ENCODE measurements at places on chromosomes 4 and X.

GRCh38 chrX:51420610-51421009, 75.8 kb downstream of the NUDT11 start:
- DNase-seq = peak; percentile 2

DNA sequence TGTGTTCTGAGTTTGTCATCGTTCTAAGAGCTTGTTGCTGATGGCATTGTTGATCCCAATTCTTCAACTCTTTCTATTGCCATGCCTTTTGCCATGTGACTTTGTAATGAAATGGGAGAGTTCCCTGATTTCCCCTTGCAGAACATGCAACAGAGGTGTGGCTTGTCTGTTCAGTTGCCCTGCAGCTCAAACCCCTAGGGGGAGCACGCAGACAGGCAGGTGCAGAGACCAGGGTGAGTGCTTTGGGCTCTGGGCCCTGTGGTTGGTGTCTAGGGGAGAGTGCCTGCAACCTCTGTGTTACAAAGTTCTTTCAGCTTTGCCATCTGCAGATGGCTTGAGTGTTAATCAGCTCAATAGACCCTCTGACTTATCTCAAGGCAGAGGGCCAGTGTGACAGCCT, 332.7 kb downstream of the MID1IP1 start:
- peak; percentile 6 for DNase-seq

- peak; percentile 7 for DNase-seq
These were observed 1.8 kb downstream of the UBQLN2 start for GRCh38 chrX:56564921-56565840.

DNA sequence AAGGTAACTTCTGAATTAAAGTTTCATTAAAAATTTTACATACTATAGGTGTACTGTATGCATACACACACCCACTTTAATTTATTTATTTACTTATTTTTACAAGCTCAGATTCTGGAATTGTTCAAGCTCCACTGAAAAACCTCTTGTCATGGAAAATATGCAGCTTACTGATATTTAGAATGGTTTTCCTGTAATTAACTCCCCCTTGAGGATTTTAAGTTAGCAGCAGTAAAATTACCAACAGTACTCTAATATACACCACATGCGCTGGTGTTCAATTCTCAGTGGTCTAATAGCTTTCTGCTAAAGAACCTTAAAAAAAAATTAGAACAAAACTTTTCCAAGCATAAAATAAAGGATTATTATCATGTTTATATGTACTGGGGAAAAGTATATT, 12.0 kb downstream of the MAB21L2 start:
- no peak for DNase-seq

GRCh38 chr4:68319040-68319439, 30.9 kb downstream of the YTHDC1 start:
- no peak for DNase-seq

GRCh38 chr4:95061220-95061619, 303.5 kb downstream of the BMPR1B start:
- DNase-seq = no peak

DNA sequence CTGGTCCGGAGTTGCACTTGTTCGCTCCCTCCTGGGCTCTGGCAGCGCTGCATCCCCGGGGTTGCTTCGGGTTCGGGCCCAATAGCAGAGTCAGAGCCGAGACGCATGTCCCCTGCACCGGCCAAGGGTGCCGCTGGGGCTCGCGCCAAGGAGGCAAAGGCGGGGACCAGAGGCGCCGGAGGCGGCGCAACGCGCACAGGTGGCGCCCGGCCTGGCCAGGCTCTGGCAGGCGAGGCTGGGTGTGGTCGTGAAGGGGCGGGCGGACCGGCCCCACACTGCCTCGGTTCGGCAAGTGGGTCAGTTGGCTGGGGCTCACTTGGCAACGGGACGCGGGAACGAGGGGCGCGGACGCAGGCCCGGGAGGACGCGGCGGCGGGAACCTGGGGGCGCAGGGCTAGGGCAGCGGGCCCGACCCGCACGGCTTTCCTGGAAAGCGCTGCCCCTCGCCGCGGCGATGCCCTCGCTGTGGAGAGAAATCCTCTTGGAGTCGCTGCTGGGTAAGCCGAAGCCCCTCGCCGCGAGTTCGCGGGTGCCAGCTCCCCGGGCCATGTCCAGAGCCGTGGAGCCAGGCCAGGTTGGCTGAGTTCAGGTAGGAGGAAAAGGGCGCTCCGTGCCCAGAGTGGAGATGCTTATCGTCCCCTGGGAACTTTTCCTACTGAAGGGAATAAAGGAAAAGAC, at the start of gene CWH43:
TSS of gene CWH43 (plus strand) at position 300 of the 678 bp plus-strand sequence. CDS start at position 455, 155 bp downstream.
- DNase-seq = no peak

- DNase-seq = no peak
These were observed 471.7 kb downstream of the GASK1B start for GRCh38 chr4:157700898-157701694.

- no peak for DNase-seq
These were observed 5.7 kb downstream of the NIPAL1 start for GRCh38 chr4:48022192-48022799.

- DNase-seq = no peak
These were observed 139.7 kb downstream of the PPARGC1A start for GRCh38 chr4:23750125-23750524.

DNA sequence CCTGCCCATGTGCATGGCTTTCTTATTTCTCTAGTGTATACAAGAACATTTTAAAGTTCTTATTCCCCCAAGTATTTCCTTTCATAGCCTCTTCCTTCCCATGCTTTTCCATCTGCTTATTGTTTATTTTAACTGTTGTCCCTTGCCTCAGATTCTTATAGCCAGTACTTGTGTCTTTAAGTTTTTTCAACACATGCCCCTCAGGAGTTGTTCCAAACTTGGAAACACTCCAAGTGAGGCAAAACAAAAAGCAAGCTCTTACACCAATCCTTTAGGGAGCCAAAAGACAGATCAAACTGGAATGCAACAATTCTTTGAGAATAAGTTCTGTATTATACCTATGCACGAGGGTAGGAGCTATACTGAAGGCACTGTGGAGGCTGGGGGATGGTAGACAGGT, 222.0 kb upstream of the STK26 start:
- DNase-seq = no peak

GRCh38 chr4:23969635-23970145, 79.8 kb upstream of the PPARGC1A start:
- DNase-seq = no peak

DNA sequence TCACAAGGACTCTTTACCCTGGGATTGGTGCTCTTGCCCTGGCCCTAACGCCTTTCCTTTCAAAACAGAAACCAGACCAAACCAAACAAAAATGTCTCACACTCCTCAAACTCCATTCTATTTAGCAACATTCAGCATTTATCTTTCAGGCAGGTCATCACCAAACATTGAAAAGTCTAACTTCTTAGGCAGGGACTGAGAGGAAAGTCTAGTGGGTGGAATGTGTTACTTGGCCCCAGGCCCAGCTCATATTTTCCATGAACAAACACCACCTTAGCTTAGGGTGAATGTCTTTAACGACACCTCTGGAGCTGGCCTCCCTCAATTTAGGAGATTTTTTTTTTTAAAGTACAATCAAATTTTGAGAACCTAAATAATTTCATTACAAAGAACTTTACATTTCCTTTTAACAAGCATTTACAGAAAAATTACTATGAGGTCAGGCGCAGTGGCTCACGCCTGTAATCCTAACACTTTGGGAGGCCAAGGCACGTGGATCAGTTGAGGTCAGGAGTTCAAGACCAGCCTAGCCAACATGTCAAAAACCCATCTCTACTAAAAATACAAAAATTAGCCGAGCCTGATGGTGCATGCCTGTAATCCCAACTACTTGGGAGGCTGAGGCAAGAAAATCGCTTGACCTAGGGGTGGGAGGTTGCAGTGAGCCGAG, 10.2 kb upstream of the N4BP2 start:
- DNase-seq = peak; percentile 30

DNA sequence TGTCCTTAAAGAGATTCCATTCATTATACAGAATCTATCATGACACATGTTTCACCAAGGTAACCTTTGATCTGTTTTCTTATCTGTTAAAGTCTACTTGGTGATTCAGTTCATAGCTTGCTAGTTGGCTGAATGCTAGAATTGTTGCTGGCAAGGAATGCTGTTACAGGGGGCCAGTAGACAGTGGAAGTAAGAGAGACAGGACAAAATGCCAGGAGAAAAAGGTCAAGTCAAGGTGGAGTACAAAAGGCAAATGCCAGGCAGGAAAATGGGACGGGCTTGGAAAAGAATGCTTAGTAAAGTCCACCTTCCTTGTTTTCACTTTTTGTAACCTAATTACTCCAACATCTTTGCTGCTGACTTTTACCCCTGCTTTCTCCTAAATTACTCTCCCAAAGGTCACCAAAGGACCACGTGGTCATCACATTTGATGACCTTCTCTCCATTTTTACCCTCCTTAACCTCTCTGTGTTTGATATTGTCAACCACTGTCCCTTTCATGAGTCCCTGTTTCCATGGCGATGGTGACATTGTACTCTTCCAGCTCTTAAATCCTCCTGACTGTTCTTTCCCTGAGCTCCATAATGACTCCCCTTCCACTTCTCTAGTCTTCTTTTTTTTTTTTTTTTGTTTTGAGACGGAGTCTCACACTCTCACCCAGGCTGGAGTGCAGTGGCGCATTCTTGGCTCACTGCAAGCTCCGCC, 24.5 kb upstream of the TAPT1 start:
- DNase-seq = no peak

DNA sequence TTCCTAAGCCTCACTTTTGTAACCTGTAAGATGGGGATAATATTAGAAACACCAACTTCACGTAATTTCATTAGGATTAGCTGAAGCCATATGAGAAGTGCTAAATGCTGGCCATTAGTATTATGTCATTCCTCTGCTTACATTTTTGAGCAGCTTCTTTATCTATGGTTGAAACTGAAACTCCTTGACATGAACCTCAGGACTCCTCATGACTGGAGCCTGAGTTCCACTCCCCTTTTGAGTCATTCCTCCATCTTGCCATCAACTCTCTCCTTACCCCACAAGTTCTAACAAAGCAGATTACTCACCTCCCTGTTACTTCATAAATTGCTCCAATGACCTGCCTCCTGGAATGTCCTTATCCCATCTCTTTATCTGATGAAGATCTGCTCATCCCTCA, 123.2 kb upstream of the KCNIP4 start:
- DNase-seq = no peak

- DNase-seq = no peak
These were observed 23.3 kb downstream of the ZNF280C start for GRCh38 chrX:130245441-130245840.

- DNase-seq = no peak
These were observed 32.7 kb downstream of the MFAP3L start for GRCh38 chr4:169993531-169993930.

- DNase-seq = no peak
These were observed 155.9 kb downstream of the APBB2 start for GRCh38 chr4:41058426-41058825.

DNA sequence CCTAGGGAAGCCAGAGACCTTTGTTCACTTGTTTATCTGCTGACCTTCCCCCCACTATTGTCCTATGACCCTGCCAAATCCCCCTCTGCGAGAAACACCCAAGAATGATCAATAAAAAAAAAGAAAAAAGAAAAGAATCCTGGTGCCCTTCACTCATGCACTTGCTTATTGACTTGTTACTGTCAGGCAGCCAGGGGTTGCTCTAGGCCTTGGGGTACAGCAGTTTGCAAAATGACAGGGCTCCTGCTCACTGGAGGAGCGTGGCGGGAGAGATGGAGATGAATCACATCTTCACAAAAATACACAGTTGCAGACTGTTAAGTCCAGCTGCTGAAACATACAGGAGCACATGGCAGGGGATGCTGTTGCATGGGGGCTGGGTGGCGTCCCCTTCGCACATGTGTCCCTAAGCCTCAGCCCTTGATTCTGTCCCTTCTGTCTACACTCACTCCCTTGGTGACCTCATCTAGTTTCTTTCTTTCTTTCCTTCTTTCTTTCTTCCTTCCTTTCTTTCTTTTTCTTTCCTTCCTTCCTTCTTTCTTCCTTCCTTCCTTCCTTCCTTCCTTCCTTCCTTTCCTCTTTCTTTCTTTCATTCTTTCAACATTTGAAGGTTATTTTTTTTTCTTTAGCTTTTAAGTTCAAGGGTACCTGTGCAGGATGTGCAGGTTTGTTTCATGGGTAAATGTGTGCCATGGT, 16.9 kb upstream of the TMEM271 start:
- DNase-seq = no peak

DNA sequence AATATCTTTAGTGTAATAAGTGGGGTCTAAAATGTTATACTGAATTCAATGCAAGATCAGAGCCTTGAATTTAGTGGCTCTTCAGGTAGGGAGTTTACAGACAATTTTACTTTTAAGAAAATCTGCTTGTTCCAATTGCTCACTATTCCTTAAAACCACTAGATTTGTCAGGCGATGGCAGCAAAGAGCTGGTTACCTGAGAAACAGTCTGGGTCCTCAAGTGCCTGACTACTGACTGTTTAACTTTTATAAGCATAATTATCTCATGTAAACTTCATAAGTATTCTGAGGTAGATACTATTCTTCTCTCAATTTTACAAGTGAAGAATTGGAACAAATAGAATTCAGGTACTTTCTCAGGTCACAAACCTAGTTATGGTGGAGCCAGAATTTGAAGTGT, 84.3 kb downstream of the RRAGB start:
- no peak for DNase-seq

GRCh38 chrX:53082773-53083616, 828 bp downstream of the TSPYL2 start:
- no peak for DNase-seq

GRCh38 chr4:132333724-132334047, 815.4 kb upstream of the PCDH10 start:
- no peak for DNase-seq

DNA sequence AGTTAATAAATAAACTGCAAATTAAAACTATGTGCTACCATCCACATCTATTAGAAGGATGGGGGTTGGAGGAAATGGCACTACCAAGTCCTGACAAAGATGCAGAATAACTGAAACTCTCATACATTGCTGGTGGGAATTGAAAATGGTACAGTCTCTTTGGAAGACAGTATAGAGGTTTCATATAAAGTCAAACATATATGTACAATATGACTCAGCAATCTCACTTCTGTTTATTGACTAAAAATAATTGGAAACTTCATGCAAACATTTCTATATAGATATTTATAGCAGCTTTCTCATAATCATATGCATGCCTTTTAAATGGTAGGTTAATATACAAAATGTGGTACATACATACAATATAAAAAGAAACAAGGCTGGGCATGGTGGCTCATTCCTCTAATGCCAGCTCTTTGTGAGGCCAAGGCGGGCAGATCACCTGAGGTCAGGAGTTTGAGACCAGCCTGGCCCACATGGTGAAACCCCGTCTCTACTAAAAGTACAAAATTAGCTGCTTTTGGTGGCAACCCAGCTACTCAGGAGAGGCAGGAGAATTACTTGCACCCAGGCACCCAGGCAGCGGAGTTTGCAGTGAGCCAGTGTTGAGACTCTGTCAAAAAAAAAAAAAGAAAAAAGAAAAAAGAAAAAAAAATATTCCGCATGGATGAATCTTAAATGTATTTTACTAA, 225.0 kb upstream of the CXXC4 start:
- no peak for DNase-seq

DNA sequence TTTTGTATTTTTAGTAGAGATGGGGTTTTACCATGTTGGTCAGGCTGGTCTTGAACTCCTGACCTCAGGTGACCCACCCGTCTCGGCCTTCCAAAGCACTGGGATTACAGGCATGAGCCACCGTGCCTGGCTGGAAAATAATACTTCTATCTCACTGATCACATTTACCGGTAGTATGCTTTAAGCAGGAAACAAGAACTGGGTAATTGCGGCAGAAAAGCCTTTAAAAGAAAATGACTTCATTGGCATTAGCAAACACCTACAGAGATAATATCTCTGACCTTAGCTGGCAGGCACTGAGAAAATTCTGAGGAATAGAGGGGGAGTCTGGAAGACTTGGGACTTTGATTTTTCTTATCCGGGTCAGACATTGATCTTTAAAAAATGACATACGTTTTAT, 78.5 kb downstream of the SHROOM3 start:
- DNase-seq = no peak

GRCh38 chr4:139416073-139416673, 37.7 kb upstream of the RAB33B start:
- no peak for DNase-seq

Data from activated naive CD4-positive, alpha-beta T cell treated with Interleukin-2 at 50 U/mL for 16 hours (primary cell).